Skeletal muscle tissue (tissue), 5 donors: ENCODE measurements at places on chromosomes 6 and 20. TPM values are rescaled to one million over a fixed set of nuclear protein-coding genes. Genes with fewer than 3 reads are reported as not detected.

TGM3 gene
- under 0.01 TPM for total RNA-seq

KHDC1 gene
- total RNA-seq = 2.6 TPM

NCOA7 gene
- total RNA-seq = 6.3 TPM

HLA-DRB5 gene
- 14.6 TPM for total RNA-seq

BANF2 gene
- not detected for total RNA-seq

KCNB1 gene
- total RNA-seq = 2.1 TPM

DEFB126 gene
- not detected for total RNA-seq

FAXC gene
- total RNA-seq = 4.2 TPM

EBF4 gene
- 2.6 TPM for total RNA-seq

CDKAL1 gene
- total RNA-seq = 42.8 TPM

TXLNB gene
- total RNA-seq = 60.0 TPM

TMEM74B gene
- total RNA-seq = 1.6 TPM

C20orf144 gene
- total RNA-seq = not detected
